SK-MEL-5 (cell line): ENCODE measurements at places on chromosomes 7 and 10.

- DNase-seq, result no peak
Observed at GRCh38 chr10:62326176-62326575, 48.0 kb upstream of the ZNF365 start.

- DNase-seq, result peak; percentile 91
Observed at GRCh38 chr7:26199301-26200037, 1.1 kb downstream of the HNRNPA2B1 start.

DNA sequence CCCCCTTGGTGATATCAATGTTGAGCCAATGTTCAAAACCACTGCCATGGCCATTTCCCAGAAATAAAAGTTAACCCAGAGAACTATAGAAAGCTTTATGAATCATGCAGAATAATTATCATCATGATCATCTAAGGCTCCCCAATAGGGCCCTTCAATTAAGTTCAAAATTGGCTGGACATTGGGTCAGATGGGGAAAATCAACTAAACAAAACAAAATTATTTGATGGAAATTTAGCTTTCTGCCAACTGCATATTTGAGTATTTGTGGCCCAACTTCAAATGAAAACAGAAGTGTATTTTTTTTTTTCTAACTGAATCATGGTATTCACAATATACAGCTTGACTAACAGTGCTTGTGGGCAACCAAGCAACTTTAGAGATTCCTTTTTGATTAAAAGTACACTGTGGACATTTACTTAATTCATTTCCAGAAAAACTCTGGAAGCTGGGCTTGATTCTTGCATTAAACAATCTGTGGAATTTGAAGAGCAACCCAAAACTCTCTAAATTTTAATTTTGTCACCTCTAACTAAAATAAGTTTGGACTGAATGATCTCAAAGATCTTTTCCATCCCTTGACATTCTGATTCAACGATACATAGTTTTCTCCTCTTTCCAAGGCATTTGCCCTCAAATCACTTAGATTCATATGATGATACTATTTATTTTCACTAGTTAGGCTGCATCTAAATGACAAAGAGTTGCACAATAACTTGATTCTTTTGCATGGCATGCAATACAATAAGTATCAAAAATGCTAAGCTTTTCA lies 203.2 kb downstream of the AHR start:
- no peak for DNase-seq

DNA sequence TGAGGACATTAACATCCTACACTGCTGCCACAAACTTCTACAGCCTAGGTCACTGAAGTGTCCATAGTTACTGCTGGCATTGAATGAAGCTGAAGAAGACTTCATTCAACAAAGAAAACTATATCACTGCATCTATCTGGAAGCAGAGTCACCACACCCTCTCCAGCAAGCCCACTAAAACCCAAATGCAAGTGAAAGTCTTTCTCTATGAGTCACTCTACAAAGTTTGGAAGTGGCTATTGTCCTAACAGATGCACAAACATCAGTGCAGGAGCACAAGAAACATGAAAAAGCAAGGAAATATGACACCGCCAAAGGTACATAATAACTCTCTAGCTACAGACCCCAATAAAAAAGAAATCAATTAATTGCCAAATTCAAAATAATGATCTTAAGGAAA lies 43.5 kb upstream of the CAMK2B start:
- DNase-seq, result no peak

- DNase-seq, result peak; percentile 72
Observed at GRCh38 chr7:143003393-143004051, 23.4 kb downstream of the OR9A2 start.

GRCh38 chr7:70596598-70596913 lies 535.4 kb upstream of the GALNT17 start:
- no peak for DNase-seq

GRCh38 chr10:17483079-17483478 lies 28.7 kb upstream of the ST8SIA6 start:
- DNase-seq, result no peak

DNA sequence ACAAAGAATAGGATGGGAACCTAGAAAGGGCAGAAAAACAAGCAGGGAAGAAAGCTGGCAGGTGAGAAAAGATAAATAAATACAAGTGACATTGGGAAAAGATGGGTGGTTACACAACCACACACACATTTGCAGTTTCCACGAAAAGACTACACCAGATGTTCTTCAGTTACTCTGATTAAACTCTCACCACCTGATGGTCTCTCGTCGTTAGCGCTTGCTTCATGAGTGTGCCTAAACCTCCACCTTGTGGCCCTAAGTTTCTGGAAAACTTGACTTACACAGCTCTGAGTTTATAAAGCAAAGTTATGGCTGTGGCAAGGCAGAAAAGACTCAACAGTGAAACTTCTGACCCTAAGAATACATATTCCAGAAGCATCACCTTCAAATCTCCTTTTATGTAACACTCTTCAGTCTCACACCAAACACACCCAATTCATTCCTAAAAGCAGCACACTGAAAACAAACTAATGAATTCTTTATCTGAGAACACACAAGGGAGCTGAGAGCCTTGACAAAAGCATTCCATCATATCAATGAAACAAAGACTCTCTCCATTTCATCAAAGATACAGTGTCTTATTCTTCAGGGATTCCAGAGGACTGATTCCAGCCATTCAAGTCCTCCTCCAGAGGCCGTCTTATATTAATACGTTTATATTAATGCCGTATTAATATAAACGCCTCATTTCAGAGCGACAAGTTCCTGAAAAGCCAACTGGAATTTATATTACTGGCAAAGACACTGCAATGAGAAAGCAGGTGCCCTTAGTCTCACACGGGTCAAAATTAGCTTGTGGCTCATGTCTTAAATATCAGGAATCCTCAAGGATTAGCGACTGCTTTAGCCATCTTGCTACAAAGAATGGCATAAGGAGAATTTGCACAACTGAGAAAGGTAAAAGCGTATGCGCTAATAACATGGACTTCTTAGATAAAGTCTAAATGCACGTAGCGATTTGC lies 77.6 kb downstream of the RNF216 start:
- DNase-seq, result no peak

- DNase-seq, result no peak
Observed at GRCh38 chr7:80480566-80480965, 31.3 kb downstream of the GNAT3 start.

GRCh38 chr7:25118048-25118753 lies 6.9 kb downstream of the CYCS start:
- DNase-seq, result no peak

GRCh38 chr10:75107756-75108683 lies 3.4 kb upstream of the SAMD8 start:
- DNase-seq, result no peak

DNA sequence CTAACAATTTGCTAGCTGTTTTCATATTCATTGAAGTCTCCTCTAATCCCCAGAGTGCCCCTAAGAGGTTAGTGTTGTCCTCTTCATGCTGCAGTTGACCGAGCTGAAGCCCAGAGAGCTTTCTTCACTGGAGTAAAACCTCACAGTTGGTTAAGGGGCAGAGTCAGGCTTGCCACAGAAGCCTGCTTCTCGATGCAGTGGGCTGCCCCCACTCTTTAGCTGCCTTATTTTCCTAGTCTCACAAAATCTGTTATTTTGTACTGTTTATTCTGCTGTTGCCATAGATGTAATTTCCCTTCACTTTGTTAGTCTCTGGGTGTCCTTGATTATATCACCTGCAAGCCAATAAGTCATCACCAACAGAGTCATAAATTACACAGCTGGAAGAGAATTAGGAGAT lies 56.3 kb upstream of the ZPBP start:
- DNase-seq, result no peak

GRCh38 chr7:50315739-50316671 lies 11.5 kb downstream of the IKZF1 start:
- no peak for DNase-seq

GRCh38 chr7:143811-144453 lies 48.4 kb upstream of the FAM20C start:
- no peak for DNase-seq

- peak; percentile 16 for DNase-seq
Observed at GRCh38 chr10:121088524-121088923, 237.4 kb downstream of the WDR11 start.

GRCh38 chr7:140049339-140050024 lies 13.3 kb downstream of the PARP12 start:
- no peak for DNase-seq

GRCh38 chr7:131244259-131244852 lies 83.3 kb upstream of the MKLN1 start:
- DNase-seq, result no peak

DNA sequence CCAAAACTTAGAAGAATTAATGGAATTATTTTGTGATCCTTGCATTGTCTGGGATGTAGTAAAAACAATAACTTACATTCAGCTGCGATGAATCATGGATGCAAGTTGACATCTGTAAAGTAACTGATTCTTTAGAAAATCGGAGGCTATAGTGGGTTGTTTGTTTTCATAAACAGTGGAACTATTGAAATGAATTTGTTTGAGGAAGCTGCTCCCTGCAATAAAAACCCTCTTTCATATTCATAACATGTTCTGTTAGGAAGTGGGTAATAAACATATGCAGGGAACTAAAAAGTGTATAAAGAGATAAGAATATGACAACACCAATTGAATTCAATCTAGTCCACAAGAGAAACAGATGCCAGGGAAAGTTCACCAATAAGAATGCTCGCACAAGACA lies 53.6 kb downstream of the AGMO start:
- peak; percentile 99 for DNase-seq

DNA sequence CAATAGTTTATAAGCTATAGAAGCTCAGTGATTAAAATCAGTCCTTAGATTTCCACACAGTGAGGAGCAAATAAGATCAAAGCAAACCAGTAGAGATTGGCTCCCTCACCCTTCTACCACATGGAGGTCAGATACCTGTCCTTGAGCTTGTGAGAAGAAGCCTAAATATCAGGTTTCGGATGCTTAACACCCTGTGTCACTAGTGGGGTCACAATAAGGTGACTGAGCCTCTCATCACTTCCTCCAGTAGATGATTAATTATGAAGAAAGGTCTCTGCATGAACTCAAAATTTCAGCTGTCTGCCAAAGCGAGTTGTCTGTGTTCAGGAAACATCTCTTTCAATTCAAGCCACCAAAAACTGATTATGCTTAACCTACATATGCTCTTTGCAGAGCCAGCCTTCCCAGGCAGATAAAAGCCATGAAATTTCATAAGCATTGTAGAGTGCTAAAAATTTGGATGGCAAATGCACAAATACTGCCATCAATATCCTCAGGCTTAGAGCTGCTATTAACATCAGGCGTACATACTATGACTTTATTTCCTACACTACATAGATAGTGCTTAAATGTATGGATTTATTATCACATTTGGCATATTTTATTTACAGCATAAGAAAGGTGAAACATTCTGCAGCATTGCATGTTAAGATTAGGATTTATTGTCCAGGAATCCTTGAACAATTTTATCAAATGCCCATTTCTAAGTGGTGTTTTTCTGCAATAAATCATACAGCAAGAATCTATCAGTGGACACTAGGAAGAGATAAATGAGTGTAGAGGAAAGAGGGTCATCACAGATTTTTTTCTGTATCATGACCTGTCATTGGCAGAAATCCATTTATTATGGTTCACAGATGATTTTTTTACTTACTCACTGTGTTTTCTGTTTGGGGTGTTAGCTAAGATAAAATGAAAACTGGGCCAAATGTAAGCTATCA lies 285.1 kb upstream of the SP8 start:
- no peak for DNase-seq

DNA sequence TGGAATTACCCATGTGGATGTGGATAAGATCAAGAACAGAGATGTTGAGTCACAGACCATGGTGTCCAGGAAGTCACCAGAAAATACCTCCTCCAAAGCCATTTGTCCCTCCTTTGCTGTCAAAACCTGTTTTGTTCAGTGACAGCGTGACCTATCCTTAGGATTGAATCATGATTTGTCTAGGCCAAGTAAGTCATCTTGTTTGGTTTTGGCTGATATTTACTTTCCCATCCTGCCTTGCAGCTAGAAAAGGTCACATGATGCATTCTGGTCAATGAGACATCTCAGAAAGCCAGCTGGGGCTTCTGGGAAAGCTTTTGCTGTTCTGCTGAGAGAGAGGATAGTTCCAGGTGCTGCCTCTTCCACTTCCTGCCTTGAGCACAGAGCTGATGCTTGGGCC lies 225.3 kb upstream of the ZMIZ1 start:
- DNase-seq, result no peak

- no peak for DNase-seq
Observed at GRCh38 chr7:10146271-10146670, 827.4 kb upstream of the PHF14 start.

- DNase-seq, result peak; percentile 37
Observed at GRCh38 chr7:49791088-49791741, 17.8 kb downstream of the VWC2 start.

GRCh38 chr10:19789607-19790006 lies 26.6 kb upstream of the PLXDC2 start:
- no peak for DNase-seq

DNA sequence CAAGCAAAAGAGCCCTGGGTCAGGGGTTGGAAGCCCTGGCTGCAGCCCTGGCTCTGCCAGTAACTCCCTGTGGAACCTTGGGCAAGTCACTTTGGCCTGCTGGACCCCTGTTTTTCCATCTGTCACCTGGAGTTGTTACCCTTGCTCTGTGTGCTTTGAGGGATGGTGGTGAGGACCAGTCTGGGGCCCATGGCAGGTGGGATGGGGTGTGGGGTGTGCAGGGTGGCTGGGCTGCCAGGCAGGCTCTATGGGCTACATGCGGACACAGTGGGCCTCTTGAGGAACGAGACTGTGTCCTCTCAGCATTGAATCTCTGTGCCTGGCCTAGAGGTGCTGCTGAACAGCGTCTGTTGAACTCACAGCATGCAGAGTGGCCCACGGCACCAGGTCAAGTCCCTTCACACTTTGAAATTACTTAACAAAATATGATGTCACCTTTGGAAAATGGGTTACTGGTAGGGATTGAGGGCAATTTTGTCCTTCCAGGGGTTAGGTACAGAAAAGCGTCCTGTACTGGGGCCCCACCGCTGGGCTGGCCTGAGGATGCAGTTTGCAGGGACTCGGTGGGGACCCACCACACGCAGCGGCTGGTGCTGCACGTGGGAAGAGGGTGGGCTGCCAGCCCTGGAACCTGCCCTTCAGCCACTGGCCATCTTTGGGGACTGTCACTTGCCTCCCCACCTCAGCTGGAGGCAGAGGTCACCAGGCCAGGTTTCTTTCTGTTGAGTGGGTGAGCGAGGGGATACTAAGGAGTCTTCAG lies 45.3 kb downstream of the PRF1 start:
- no peak for DNase-seq

GRCh38 chr7:35875292-35875691 lies 74.4 kb downstream of the SEPTIN7 start:
- DNase-seq, result no peak

DNA sequence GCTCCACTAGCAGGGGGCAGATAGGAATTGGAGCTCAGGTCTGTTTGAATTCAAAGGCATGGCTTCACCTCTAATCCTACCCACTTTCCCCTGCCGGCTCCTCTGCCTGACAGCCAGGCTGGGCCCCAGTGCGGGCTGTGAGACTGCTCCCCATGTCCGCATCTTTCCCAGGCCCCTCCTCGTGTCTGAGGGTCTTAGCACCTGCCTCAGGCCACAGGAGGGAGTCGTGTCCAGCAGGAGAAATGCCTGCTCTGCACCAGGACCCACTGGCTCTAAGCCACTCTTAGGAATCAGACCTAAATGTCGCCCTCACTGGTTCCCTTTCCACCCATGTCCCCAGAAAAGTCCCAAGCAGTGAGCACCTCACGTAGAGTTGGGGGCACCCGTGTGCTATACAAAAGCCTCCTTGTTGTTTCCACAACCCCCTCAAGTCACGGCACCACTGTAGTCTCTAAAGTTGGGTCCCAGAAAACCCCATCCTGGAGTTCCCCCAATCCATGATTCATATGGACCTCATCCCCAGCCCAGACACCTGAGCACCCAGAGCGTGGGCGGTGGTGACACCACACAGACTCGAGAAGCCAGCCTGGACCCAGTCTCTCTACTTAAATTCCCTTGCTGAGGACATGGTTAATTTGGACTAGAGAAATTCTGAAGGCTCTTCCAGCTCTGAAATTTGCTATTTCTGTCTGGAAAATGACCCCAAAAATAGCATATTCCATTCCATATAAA lies 466.4 kb upstream of the ZMIZ1 start:
- DNase-seq, result no peak
